Fibroblast of skin of scalp (primary cell): ENCODE measurements at places on chromosomes 2 and 18.
A peak's percentile ranks its signal among the peaks of the same experiment; 100 is the strongest.

GRCh38 chr2:98656800-98657199, 48.4 kb downstream of the UNC50 start:
- no peak for DNase-seq

DNA sequence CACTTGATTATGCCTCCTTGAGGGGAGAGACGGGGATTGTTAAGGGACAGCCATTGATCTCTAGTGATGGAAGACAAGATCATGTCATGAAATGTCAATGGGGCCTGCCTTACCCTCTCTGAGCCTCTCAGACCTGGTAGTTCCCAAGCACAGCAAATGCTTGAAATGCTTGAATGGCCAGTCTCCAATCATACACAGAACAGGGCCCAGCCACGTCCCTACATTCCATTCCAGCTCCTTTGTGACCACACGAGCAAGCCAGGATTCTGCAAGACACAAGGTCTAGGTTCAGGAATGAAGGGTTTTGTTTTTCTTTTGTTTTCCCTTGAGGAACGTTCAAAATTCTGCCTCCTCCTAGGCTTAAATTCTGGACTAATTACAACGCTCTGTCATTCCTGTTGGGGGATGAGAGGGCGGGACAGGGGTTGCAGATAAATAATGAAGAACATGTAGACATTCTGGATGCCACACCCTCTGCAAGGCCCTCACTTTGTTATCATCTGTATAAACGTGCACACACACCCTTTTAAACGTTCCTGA, 98.1 kb upstream of the YPEL5 start:
- DNase-seq, result peak; percentile 31

DNA sequence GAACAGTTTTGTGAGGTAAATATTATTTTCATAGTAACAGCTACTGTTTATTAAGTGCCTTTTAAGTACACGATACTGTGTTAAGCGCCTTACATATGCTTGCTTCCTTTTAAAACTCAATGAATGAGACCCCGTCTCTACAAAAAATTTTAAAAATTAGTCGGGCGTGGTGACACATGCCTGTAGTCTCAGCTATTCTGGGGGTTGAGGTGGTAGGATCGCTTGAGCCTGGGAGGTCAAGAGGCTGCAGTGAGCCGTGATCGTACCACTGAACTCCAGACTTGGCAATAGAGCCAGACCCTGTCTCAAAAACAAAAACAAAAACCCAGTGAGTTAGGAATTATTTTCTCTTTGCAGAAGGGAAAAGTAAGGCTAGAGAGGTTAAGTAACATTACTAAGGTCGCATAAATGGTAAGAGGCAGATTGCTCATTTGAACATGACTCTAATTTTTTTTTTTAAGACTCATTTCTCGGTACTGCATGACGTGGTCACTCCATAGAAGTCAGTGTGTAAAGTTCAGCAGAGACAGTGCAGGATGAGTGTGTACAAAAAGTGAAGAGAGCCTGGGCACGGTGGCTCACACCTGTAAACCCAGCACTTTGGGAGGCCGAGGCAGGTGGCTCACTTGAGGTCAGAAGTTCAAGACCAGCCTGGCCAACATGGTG, 1.1 kb downstream of the METAP1D start:
- DNase-seq, result no peak

DNA sequence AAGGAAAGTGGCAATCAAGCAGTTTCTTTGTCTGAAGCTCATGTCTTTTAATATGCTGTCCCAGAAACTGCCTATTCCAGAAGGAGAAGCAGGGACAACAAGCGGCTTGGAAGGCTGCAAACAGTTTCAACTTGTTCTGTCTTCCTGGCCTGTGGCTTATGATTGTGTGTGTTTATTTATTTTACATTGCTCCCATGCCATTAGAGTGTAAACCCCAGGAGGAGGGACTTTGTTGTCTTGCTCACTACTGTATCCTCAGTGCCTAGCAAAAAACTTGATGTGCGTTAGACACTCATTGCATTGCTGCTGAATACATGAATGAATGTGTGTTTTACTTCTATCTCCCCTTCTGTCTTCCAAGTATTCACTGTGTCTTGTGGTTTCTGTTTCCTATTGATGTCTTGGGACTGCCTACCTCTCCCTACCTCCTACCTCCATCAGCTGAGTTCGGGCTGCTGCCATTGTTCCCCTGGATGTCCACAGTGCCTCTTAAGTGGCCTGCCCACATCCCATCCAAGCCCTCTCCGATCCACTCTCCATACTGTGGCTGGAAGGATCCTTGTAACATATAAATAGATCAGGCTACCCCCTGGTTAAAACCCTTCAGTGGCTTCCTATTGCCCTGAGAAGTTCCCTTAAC, 261.4 kb downstream of the DYSF start:
- DNase-seq, result no peak

GRCh38 chr2:28705751-28706440, 45.7 kb upstream of the PPP1CB start:
- DNase-seq, result no peak

- no peak for DNase-seq
Measured at GRCh38 chr2:174535757-174536703, 49.2 kb upstream of the GPR155 start.

GRCh38 chr18:43275546-43275945, 1.7 kb downstream of the SYT4 start:
- DNase-seq, result no peak

GRCh38 chr18:79386547-79386946, 9.2 kb upstream of the NFATC1 start:
- no peak for DNase-seq

GRCh38 chr18:54278615-54279014, 9.3 kb downstream of the POLI start:
- no peak for DNase-seq

DNA sequence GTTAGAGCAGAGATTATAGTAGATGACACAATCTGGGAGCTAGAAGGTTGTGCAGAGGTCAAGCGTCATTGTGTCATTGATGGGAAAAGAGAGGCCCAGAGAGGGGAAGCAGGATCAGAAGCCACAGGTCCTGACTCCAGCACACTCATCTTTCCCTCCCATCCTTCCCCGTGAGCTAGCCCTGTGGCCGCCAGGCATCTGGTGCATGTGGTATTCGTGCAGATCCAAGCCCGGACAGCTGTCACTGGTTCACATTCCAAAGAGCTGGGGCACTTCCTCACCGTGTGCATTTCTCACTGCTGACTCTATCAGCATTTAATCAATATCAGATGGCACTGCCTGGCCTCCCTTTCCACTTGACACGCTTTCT, 94.1 kb upstream of the THOC1 start:
- peak; percentile 99 for DNase-seq

DNA sequence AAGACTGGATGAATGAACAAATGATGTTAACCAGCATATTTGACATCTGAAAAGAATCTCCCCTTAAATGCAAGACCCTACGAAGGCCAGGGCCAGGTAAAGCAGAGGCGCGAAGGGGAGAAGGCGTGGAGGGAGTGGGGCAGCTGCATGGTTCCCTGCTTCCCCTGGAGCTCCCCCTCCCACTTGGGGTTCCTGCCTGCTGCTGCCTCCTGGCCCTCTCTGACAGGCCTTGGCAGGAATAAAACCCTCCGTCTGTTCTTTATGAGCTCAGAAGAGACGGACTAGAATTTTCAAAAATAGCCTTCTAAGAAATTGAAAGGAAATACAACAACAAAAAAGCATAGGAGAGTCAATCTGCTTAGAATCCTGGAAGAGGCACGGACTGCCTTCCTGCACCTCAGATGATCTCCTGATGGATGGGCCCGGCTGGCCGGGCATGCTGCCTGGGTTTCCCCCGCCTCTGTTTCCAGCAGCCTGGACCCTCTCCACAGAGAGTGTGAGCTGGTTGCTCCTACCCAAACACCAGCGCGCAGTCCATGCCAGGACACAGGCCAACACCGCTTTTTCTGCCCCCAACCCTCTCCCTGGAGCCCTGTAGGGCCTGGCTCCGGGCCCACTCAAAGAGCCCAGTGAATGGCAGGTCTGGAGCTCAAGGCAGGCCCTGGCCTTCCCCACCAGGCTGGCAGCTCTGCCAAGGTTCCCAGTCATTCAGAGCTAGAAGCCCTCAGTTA, 23.9 kb downstream of the CFAP65 start:
- DNase-seq, result no peak

DNA sequence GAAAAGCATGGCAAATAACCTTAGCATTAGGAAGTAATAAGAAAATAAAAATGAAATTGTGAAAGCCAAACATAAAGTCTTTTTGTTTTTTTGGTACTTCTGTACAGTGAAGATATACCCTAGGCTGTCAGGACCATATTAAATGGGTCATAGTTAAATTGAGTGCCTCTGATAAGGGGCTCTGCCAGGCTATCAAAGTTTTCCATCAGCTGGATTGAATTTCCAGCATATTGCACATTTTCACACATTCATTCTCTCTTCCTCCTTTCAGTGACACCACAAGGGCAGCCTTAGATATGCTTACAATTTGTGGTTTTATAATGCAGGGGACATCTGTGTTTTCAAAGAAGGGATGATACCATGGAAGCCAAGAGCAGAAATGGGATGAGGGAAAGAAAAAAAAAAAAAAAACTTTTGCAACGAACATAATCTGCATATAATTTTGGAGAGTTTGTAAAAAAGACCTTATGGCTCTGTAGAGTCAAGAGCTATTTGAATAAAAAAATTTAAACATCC, 109.3 kb upstream of the LYPD1 start:
- no peak for DNase-seq

DNA sequence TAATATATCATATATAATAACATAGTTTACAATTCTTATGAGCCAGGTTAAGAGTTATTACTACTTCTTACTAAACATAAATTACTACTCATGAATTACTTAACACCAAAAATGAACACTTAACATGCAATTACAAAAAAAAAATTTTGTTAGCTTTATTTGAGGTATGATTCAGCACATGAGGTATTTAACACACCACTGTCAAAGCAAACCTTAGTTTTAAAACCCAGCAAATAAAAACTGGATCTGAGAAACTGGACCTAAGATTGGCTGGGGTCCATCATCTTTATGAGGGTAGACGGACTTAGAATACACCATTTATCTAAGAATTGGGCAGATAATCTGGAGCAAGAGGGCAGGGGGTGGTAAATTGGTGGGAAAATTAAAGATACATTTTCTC, 81.8 kb upstream of the CREB1 start:
- DNase-seq, result no peak

DNA sequence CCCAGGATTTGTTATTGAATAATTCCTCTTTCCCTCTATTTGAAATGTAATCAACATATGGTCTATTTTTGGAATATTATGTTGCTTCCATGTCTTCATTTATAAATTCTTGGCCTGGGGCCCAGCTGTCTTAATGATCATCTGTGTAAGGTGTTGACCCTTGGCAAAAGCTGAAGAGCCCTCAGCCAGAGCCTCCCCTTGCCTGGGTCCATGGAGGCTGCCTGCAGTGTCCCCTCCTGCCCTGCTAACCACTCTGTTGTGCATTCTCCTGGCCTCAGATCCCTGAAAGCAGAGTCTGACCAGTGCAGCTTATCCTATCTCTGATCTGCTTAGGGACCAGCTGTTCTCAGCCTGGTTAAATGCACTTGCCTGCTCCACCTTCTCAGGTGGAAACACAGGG, 226.1 kb upstream of the APCDD1 start:
- DNase-seq, result no peak

DNA sequence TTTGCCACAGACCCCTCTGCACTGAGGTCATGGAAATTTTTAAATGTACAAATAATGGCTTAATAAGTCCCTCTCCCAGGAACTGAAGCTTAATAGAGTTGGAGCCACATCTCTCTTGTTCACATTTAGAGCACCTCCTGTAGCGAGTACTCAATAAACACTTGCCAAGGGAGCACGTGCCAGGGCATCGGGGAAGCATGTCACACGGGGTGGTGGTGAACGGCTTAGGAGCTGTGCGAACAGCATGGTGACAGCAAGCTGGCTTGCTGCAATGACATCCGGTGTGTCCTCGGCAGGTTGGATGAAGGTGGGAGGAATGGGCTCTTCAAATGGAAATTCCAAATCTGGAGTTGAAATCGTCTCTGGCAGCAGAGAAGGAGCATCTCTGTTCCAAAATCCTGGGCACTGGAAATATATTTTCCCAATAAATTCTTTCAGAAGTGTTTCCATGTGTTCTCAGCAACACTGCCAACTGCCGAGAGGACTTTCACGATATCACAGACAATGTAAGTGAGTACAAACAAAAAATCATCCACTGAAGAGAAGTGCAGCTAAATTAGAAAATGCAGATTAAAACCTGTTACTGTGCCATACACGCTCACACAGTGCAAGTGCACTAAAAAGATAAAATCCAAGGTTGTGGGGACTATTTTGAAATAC, 74.1 kb downstream of the GALR1 start:
- DNase-seq, result no peak

- DNase-seq, result no peak
Measured at GRCh38 chr2:128414946-128415778, 96.5 kb upstream of the HS6ST1 start.

GRCh38 chr2:196977507-196977906, 51.0 kb upstream of the PGAP1 start:
- no peak for DNase-seq

DNA sequence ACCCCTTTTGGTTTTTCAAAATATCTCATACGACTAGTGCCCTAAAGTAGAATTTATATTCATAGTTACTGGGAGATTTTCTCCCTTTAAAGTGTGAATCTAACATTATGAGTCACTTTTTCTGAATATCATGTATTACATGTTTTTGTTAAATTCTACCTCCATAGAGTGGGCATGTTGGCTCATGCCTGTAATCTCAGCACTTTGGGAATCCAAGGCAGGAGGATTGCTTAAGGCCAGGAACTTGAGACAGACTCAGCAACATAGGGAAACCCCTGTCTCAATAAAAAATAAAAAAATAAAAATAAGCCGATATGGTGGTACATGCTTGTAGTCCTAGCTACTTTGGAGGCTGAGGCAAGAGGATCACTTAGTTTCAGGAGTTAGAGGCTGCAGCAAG, 45.3 kb upstream of the UNC80 start:
- no peak for DNase-seq

DNA sequence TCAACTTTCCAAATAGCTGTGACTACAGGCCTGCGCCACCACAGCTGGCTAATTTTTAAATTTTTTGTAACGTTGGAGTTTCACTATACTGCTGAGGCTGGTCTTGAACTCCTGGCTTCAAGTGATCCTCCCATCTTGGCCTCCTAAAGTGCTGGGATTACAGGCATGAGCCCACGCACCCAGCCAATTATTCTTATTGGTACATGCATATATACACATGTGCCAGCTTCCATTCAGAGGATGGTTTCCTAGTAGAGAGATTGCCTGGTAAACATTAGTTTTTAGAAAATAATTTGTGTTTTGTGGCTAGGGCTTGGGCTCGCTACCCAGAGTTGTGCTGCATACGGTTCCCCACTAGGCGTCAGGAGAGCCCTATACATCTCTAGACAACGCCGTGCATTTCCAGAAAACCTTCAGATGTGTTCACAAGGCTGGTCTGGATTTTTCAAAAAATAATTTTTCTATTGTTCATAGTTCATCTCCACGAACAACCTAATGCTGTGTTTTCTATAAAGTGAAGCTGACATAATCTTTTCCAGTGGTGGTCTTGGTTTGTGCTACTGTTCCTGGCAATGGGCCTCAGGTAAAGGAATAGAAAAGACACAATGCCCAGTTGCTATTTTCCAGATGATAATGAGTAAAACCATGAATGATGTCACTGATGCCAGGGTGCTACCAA, 14.6 kb upstream of the AFG3L2 start:
- peak; percentile 73 for DNase-seq

GRCh38 chr18:22428672-22429071, 11.0 kb upstream of the CTAGE1 start:
- DNase-seq, result no peak
